ENCODE measurements at places on chromosomes 3 and 15.

- DNase-seq: no peak
Observed at GRCh38 chr3:133970916-133971315, 58.8 kb downstream of the SLCO2A1 start.

- no peak for DNase-seq
Observed at GRCh38 chr15:79218588-79219200, 63.8 kb upstream of the ANKRD34C start.

- no peak for DNase-seq
Observed at GRCh38 chr3:180403156-180403555, 198.8 kb upstream of the TTC14 start.

DNA sequence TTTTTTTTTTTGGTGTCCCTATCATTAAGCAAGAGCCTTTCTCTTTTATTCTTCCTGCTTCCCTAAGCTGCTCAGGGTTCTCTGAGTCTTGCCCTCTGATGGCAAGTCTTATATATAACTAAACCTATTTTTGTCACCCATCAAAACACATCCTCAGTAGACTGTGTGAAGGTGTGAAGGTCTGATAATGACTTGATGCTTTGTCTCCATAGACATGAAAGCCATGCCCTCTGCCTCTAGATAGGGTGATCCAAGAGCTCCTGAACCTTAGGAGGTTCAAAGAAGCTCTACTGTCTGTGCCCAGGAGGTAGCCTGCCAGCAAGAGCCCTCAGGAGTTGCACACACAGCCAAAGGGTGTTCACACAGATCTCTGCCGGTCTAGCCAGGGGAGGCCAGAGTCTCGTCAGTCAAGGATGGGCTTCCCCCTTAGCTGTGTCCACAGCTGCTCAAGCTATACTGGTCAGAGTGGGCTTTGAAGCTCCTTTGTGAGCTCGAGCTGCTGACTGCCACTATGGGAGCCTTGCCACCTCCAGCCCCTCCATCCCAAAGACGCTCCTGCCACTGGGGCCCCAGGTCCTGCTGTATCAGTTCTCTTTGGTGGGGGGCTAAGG is 13.1 kb upstream of the SNX22 start:
- DNase-seq: no peak

DNA sequence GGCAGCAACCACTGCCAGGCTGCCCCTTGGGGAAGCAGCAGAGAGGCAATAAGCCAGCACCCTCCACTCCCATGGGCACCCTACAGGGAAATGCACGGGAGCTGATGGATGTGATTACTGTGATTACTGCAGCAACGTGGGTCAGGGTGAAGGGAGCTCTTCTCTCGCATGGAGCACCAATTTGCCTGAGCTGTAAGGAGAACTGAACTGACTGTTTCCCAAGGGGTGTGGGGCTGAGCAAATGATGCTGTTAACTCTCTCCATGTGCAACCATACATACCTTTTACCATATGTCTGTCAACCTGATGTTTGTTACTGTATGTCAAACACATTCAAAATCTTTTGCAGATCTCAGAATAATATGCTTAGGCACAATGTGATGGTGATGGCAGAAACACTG is 680.6 kb downstream of the SQOR start:
- DNase-seq: no peak

DNA sequence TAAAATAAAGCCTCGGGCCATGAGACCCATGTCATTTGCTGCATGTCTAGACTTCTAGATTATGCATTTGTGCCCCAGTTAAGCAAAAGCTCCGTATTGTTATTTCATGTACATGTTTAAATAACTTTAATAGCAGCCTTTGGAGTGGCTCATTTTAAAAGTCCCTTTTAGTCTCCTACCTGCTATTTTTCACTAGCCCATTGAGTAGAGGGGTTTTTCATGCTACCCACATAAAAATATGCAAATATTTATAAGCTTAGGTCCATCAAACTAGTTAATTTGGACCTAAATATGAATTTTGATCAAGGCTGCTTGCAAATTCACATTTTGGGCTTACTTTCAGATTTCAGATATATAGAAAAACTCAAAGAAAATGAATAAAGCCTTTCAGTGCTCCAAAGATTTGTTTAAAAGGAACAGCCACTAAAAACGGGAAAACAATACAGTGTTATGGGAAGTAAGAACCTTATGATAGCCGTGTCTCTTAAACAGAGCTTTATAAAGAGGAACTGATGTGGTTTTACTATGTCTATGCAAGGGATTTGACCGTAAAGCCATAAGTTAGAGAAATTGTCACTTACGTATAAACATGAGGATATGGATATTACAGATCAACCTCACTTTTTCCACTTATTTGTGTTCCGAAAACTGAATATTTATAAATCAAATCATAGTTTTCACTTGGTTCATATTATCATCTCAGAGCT is 30.0 kb downstream of the FILIP1L start:
- no peak for DNase-seq

DNA sequence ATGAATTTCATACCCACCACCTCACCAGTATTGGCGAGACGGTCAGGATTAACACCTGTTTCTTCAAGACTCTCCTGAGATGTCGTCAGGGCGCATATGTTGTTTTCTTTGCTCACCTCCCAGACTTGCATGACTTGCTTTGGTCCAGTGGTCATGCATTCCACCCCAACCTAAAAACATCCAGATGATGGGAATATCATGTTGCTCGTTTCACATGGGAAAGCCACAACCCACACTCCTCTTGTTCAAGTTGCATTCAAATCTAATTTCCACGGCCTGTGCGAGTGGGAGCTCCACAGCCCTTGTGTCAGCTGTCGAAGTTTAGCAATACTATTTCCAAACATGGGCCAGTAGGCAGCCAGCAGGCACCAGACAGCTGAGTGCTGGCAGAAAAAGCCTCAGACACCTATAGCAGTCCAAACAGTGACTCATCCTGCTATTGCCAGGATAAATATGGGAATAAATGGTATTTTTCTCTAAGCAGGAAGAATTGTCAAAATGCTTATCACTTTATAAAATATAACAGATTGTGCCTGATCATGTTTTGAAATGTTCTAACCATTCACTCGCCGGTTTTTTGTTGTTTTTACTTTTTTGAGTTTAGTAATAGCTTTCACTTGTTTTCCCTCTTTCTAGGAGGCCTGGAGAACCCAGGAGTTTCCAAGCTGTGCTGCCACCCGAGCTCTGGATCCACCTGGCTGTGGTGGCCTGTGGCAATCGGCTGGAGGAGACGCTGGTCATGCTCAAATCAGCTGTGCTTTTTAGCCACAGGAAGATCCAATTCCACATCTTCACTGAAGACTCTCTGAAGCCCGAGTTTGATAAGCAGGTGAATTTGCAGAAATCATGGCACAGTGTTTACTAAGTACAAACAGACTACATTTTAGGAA is 20.1 kb downstream of the GXYLT2 start:
- no peak for DNase-seq

DNA sequence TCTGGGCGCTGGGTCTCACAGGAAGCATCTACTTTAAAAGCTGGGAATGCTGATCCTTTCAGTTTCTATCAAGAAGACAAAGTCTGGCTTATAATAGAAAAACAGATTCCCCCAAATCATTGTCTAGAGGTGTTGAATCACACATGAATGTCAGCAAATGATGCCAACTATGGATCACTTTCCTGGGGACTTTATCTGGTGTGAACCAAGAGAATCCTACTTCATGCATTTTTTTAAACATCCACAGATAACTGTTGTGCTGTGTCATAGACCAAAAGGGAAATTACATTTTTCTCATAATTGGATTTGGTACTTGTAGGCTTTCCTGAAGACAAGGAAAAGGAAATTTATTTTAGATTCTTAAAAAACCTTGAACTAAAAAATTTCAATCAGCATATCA is 132.7 kb downstream of the CD47 start:
- no peak for DNase-seq

DNA sequence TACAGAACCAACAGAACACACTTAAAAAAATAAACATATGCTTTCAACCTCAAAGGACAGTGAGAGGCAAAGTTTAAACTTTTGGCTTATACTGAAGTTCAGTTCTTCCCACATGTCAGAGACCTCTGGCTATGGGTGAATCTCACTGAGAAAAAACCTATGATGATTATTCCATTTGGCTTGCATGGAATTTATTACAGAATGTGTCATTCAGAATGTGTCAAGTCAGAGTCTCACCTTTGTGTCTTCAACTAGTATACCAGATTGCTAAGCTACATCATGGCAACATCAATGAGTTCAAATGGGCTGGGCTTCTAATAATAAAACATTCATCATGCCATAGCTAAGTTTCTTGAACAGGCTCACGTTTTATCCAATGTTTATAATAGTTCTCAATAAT is 987.0 kb downstream of the NTRK3 start:
- no peak for DNase-seq
